Fibroblast of skin of abdomen (primary cell): ENCODE measurements at places on chromosomes 1 and 21.

- no peak for DNase-seq
Measured at GRCh38 chr1:2031546-2032540, 12.7 kb downstream of the GABRD start.

DNA sequence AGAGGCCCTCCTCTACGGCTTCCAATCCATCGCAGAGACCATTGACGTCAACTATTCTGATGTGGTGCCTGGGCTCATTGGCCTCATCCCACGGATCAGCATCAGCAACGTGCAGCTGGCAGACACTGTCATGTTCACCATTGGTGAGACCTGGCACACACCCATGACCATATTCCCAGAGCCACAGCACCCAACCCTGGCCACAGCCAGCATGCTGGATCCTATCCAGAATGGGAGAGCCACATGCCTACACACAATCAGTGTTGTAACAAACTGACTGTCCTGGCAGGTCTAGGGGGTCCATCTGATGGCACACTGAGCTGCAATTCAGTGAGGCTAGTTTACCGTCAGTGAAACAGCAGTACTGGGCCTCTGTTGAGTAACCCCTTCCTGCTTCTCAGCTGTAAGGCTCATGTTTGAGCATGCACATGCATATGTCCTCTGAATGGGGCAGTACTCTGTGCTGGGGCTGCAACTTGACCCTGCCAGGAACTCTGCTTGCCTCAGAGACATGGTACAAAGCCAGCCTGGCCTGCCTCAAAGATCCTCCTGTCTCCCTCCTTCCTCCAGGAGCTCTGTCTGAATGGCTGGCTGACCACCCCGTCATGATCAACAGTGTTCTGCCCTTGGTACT is 10.8 kb downstream of the IPO13 start:
- no peak for DNase-seq

DNA sequence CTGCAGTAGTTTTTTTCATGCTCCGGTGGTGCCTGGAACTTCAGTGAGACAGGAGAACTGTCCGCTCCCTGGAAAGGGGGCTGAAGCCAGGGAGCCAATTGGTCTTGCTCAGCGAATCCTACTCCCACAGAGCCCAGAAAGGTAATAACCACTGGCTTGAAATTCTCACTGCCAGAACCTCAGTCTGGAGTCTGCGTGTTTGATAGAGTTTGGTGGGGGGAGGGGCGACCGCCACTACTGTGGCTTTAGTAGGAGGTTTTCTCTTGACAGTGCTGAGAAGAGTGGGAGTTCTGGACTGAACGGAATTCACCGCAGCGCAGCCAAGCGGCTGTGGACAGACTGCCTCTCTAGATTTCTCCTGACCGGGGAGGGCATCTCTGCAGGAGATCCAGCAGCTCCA is 8.0 kb upstream of the OR2M3 start:
- no peak for DNase-seq

- no peak for DNase-seq
Measured at GRCh38 chr1:96872757-96873156, 151.2 kb downstream of the PTBP2 start.

GRCh38 chr21:45736690-45737484 is 93.4 kb downstream of the PCBP3 start:
- peak; percentile 9 for DNase-seq

DNA sequence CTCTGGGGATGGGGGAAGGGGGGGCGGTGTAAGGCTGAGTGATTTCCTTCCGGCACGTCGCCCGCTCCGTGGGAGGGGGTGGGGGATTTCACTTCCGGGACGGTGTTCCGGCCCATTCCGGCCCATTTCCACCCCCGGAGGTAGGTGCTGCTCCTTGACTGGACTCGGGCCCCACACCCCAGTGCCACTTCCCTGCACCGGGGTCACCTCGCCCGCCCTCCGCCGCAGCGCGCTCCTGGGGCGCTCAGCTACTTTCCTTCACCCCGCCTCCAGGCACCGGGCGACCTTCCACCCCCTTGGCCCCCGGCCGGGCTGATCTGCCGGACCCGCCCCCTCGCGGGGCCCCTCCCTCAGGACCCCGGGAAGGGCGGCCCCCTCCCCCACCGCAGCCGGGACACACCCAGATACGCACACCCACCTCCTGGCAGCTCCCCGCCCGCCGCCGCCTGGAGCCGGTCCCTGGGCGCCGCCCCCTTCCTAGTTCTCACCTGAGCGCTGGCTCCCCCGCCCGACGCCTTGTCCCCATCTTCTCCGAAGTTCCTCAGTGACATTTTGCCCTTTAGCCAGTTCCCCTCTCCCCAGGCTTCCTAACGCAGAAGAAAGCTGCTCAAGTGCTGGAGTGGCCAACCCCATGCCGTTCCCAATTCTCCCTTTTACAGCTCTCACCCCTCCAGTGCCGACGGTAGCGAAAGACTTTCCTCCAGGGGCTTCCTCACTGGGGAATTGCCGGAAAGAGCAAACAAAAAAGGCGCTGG is at the start of gene ZBTB37:
Gene ZBTB37 (plus strand): TSS at position 115 of the 755 bp plus-strand sequence. CDS start 1,846 bp downstream, outside the sequence.
- DNase-seq: peak; percentile 70
